ENCODE measurements at places on chromosomes 3 and 15.

DNA sequence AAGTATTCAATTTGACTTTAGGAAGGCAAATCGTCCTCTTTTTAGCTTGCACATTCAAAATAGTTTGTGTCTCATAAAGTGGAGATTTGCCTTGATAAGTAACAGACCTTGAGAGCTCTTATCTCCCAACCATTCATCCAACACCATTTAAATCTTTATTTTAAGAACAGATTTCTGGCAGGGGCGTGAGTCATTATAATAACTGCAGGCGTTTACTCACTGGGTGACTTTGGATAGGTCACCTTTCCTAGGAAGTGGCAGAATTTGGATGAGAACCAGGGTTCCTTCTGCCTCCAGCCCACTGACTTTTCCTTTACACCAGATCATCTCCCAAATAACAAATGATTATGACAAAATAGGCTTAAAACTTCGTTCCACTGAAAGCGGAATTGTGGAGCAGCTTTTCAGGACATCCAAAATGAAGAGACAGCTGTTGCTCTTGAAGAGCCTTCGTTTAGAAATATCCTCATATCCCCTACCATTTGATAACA lies 5.0 kb downstream of the LMCD1 start:
- DNase-seq, result no peak

- DNase-seq, result no peak
Measured at GRCh38 chr3:7920211-7920610, 581.4 kb upstream of the LMCD1 start.

GRCh38 chr15:27679731-27680471 lies 419.2 kb downstream of the OCA2 start:
- no peak for DNase-seq

GRCh38 chr3:32147509-32147908 lies 41.1 kb downstream of the GPD1L start:
- DNase-seq, result no peak

- DNase-seq, result peak; percentile 72
Measured at GRCh38 chr3:125357032-125357658, 18.0 kb downstream of the ZNF148 start.

DNA sequence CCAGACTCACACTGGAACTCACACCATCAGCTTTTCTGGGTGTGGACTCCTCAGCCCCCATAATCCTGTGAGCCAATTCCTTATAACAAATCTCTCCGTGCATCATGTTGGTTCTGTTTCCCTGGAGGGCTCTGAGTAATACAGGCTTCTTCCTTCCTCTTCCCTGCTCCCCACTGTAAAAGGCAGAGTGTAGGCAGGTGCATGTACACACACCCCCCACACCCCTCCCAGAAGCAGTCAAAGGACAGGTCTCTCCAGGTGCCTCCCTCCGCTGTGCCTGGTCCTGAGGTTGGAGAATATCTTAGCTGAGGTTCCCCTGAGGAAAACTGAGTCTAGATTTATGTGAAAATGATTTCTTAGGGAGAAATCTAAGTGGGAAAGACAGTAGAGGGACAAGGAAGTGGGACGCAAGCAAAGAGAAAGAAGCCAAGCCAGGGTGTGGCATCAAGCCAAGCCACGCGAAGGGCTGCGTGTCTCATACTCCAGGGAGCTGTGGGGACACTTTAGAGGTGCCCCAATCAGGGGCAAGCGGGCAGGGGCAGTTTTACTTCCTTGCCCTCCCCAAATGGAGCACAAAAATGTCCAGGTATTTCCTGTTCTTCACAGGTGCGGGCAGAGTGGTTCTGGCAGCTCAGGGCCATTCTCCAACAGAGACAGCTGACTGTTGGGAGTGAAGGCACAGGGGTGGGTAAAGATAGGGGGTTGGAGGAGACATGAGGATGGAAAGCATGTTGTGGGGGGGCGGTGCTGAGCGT lies 86.6 kb downstream of the HMG20A start:
- no peak for DNase-seq

DNA sequence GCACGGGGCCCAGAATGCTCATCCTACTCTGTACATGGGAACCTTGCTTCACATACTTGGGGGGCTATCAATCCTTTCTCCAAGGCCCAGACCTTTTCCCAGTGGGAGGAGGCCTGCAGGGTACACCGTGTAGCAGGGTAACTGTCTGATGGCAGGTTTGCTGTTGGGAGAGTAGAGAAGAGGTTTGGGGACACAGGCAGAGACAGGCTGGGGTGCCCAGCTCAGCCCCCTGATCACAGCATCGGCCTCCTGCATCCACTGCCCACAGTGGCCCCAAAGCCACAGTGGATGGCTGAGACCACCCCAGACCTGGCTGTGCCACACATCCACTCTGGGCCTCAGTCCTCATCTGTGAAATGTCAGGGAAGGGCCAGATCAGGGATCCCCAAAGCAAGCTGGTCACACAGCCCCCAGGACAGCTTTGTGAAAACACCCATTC lies 5.6 kb downstream of the CHRNA3 start:
- no peak for DNase-seq
